ENCODE measurements at places on chromosomes 4 and X.

DNA sequence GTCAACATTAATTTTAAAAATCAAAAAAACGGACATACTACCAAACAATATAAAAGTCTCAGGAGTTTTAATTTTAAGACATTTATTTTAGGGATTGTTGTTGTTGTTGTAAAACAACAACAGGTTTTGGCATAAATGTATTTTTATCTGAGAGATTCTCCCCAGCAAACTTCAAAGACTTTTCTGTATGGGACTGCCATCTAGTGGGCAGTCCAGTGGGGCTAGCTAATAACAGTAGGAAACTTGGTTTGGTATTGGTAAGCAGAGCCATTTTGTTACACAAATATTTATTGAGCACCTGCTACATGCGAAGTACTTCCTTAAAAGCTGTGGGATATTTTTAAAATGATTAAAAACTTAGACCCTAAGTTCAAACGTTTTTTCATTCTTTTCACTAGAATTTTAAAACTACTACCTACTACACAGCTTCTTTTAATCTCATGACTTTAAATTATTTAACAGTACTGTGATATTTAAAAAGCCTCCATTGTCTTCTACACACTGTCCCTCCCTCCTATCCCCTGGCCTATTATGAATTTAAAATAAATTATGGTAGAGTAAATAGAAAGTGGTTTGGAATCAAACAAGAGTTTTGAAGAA is 1028.4 kb upstream of the INTU start:
- no peak for DNase-seq

- no peak for DNase-seq
Observed at GRCh38 chr4:10002278-10002677, 19.0 kb downstream of the SLC2A9 start.

- DNase-seq: no peak
Observed at GRCh38 chr4:29046186-29046585, 1674.0 kb upstream of the PCDH7 start.

- DNase-seq: no peak
Observed at GRCh38 chr4:55372259-55372658, 23.5 kb upstream of the TMEM165 start.

GRCh38 chr4:183330841-183331240 is 8.6 kb upstream of the CLDN24 start:
- no peak for DNase-seq

GRCh38 chr4:56744030-56744429 is 62.9 kb upstream of the HOPX start:
- no peak for DNase-seq

DNA sequence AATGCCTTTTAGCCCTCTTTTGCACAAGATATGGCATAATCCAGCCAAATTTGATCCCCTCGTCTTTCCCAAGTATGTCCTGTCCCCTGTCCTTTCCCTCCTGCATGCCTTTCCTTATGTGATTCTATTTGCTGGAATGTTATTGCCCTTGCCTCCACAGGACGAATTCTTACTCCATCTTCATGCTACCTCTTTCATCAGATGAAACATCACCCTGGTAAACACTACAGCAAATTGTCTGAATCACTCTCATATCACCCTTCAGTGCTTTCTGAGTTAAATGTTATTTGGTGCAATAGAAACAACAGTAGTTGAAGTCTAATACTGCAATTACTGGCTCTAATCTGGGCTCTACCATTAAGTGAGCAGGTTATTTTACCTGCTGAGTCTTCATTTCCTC is 52.2 kb upstream of the FAT1 start:
- no peak for DNase-seq

DNA sequence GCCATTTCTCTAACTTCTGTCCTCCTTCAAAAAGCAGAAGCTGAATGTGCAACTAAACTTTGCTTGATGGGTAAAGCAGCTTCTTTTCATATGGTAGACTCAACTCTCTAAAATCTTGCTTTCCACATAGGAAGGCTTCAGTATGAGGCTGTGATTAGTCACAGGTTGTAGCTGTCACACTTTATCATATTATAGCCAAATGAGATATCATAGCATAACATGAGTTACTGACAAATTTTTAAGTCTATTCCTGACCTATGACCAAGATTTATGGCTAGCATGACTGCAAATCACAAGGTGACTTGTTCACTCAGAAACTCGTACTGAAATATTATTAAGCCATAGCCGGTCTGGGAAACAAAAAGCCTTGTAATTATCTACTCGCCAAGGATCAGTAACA is 998.6 kb downstream of the RPA4 start:
- no peak for DNase-seq

DNA sequence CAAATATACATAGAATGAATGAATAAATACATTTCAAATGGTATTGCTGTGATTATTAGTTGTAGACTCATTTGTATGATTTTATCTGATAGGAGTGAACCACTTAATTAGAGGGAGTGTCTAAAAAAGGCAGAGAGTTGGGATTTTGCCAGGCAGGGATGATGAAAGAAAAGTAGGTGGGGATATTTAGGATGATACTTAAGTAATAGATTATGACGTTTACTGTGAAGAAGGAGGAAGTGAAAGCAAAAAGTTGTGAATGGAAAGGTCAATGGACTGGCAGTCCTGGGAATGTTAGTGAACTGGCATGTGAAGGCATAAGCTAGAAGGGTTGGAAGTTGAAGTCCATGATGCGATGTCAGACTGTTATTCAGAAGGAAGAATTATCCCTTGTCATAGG is 917.1 kb downstream of the RAPGEF2 start:
- DNase-seq: no peak

- no peak for DNase-seq
Observed at GRCh38 chrX:150870487-150871340, 27.8 kb downstream of the CD99L2 start.

Data from right atrium auricular region (tissue), 2 donors.